ENCODE measurements at places on chromosomes 12 and 14.

- no peak for DNase-seq
Observed at GRCh38 chr12:104182621-104183378, 32.8 kb upstream of the TXNRD1 start.

DNA sequence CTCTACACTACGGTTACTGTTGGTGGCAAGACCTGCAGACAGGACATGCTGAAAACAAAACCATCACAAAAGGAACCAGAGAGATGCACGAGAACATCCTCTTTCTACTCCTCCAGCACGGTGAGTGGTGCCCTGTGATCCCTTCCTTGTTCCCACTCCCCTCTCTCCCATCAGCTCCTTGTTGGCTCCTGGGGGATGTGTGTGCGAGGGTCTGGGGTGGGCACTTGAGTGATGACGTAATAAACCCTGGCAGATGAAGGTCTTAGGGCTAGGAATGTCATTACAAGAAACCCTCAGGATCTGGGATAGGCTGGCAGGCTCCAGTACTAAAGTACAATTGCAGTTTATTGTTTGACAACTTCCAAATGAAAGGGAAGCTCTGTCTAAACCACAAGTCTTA, 261.5 kb downstream of the FOXN3 start:
- no peak for DNase-seq

DNA sequence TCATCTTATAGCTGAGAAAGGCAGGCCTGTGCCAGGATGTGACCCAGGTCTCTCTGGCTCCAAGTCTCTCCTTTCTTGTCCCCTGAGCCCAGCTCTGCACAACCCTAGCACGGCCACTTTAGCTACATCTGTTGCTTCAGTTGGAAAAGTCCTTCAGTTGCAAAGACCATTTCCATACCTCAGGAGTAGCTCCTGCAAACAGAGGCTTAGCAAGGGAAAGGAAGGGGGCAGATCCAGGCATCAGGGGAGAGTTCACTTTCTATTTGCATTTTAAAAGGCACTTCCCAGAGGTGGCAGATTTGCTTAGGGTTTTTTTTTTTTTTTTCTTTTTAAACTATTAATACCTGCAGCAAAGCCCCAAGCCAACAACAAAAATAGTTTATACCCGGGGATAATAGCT, 3.0 kb upstream of the PITPNM2 start:
- no peak for DNase-seq

DNA sequence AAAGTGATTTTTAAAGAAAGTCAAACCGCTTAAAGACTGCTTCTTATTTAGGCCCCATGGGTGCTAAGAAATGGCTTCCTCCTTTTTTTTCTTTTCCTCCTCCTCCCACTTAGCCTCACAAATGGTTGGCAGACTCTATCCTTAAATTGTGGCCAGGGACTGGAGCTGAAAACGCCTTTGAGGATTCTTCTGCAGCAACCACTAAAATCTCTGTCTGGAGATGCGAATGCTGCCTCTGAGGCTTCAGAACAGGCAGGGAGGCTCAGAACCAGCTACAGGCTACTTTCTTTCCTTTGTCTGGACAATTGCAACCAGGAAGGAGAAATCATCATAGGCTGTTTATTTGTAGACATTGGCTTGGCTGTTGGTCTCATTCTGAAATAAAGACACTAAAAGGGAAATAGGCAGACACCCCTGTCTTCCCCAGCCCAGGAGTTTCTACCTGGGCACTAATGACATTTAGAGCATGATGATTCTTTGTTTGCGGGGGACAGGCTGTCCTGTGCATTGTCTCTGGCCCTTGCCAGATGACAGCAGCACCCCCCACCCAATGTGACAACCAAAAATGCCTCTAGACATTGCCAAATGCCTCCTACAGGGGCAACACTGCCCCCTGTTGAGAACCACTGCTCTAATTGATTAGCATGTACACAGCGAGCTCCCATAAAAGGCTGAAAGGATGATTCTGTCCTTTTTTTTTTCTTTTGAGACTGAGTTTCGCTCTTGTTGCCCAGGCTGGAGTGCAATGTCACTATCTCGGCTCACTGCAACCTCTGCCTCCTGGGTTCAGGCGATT, 50.3 kb downstream of the MAP1LC3B2 start:
- DNase-seq: no peak

DNA sequence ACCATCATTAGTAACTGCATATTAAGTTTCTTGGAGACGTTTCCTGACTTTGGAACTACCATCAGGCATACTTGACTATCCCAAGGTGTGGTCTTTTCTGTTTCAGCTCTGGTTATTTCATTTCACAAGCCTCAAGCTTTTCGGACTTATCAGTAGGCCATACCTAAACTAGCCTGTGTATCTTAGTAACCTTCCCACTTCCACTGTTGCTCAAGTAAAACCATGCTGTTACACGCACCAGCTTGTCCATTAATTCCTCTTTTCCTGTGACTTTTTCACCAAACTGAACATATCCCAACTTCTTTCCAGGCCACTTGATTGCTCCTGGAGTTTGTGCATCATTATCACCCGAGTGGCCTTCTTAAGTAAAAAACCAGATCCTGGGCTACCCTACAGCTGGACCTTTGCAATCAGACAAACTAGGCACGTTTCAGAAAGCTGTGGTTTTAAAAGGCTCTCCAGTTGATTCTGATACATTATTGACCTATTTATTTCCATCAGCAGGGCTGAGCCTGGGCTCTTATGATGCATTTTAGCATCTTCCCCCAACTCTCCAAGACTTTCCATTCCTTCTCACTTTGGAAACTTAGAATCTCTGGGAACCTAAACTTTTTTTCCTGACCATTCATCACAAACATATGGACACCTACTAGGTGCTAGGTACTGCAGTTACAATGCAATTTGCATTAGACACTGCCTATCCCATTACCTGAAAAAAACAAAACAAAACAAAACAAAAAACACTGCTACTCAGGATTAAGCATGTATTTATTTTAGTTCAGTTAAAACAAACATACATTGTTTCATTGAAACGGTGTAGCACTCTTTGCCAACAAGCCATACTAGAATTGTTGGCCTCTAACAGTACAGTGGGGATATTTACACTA, 14.9 kb downstream of the SLC38A2 start:
- DNase-seq: no peak

DNA sequence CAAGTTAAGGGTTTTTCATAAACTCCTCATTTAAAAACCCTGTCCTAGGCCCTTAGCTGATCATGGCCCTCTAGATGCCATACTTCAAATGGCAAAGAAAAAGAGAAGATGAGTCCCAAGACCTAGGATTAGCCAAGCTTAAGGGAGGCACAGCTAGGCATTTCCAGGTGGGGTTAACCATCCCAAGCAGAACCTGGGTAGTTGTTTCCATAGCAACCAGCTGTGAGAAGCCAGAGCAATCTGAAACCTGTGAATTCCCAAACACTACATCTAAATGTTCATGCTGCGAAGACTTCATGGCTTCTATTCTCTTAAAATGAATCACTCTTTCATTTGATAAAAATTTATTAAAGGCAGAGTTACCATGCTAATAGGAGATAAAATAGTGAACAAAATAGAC, 372.9 kb downstream of the C12orf50 start:
- DNase-seq: no peak

GRCh38 chr14:89251061-89251460, 166.0 kb downstream of the FOXN3 start:
- no peak for DNase-seq

GRCh38 chr12:132305991-132306884, 23.2 kb downstream of the GALNT9 start:
- DNase-seq: no peak

- peak; percentile 60 for DNase-seq
Observed at GRCh38 chr14:37874429-37875109, 279.1 kb downstream of the TTC6 start.

GRCh38 chr14:92287987-92288386, 35.0 kb upstream of the SLC24A4 start:
- no peak for DNase-seq

GRCh38 chr12:117835156-117835555, 133.6 kb downstream of the KSR2 start:
- no peak for DNase-seq

- no peak for DNase-seq
Observed at GRCh38 chr14:95071649-95072280, 85.6 kb downstream of the DICER1 start.

GRCh38 chr14:40623643-40624042, 983.0 kb upstream of the LRFN5 start:
- no peak for DNase-seq

GRCh38 chr12:92010853-92011701, 134.6 kb downstream of the BTG1 start:
- no peak for DNase-seq

GRCh38 chr12:64181430-64182291, 40.4 kb downstream of the KICS2 start:
- DNase-seq: no peak

GRCh38 chr14:68784978-68785533, 7.8 kb downstream of the ZFP36L1 start:
- DNase-seq: no peak

DNA sequence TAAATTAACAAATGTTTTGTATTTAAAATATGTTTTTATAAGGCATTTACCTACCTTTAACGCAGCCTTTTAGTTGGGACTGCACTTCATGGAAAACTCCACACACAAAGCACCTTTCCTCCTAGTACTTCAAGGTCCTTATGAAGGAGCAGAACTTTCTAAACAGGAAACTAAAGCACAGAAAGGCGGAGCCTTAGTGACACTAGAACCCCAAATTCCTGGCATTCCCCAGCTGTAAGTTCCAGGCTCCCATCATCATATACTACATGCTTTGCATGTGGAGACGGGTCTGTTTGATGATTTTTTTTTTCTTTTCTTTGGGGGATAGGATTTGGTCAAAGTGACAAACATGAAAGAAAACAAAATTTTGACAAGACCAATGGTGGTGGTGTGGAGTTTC, 39.5 kb downstream of the STXBP6 start:
- DNase-seq: no peak

DNA sequence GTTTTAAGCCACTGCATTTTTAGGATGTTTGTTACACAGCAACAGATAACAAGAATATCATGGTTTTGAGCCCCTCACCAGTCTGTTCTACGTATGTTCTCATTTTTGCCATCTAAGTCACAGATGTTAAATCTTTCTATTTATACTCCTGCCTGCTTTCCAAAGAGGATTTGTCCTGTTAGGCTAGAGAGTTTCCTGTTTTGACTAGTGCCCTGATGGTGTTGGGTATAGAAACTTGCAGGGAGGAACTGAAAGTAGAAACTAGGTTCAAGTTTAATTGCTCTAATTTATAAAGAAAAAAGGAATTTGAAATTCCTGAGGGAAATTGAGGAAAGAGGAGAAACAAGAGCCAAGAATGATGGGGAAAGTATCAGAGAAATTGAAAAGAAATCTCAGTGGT, 74.4 kb upstream of the COCH start:
- DNase-seq: no peak

DNA sequence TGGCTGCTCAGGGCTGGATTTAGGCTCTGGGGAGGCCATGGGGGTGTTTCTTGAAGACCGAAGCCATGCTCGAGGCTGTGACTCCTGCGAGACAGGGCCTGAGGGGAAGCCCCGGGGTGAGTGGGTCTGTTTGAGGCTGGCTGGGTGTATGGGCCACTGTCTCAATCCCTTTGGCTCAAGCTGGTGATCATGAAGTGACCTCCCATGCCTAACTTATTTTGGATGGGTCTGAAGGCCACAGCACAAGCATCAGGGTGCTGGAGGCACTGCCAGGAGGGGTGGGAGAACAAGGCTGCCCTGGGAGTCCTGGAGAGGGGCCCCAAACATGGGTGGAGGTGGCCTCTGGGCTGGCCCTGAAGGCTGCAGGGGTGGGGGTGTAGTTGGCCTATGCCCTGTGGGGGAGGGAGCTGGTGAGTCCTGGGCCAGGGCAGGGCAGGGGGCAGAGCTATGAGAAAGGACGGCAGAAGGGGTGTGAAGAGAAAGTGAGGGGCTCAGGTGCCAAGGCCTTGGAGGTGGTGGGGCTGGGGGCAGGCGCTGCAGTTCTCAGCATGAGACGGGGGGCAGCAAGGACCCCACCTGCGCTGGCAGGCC, 100.9 kb downstream of the KIF26A start:
- no peak for DNase-seq

GRCh38 chr12:45216230-45216982, 511 bp downstream of the ANO6 start:
- DNase-seq: peak; percentile 11

GRCh38 chr14:34920339-34920738, 45.2 kb upstream of the BAZ1A start:
- no peak for DNase-seq

GRCh38 chr12:22682663-22683062, 57.7 kb downstream of the ETNK1 start:
- no peak for DNase-seq

DNA sequence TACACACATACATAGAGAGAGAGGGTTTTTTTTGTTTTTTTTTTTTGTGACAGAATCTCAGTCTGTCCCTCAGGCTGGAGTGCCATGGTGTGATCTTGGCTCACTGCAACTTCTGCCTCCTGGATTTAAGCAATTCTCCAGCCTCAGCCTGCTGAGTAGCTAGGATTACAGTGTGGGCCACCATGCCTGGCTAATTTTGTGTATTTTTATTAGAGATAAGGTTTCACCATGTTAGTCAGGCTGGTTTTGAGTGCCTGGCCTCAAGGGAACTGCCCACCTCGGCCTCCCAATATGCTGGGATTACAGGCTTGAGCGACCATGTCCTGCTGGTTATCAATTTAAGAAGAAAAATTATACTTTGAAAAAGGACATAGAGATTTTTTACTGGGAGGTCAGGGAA, 710.6 kb downstream of the SLC6A15 start:
- DNase-seq: no peak

DNA sequence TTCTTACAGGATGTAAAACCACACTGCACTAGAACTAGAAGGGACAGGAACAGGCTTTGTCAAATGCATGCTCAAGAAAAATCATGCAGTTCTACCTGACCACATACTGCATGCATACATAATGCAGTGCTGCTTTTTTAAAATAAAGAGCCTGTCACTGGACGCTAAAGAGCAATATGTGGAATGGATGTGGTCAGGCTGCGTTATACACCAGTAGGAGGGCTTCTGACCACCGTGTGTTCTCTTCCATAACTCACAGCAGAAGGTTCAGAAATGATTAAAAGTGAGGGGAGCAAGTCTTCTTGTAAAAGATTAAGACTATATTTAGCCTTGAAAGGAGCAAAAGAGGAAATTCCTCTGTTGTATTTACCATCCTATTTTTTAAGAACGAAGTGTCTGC, 392.0 kb downstream of the EMP1 start:
- DNase-seq: no peak

GRCh38 chr14:99133636-99134515, 138.1 kb downstream of the BCL11B start:
- no peak for DNase-seq
